ENCODE measurements at places on chromosomes 13 and 19. TPM values are rescaled to one million over a fixed set of nuclear protein-coding genes. Genes with fewer than 3 reads are reported as not detected.

- DNase-seq = peak; percentile 68
Measured at GRCh38 chr19:4911786-4912672, 2.7 kb downstream of the UHRF1 start.

DNA sequence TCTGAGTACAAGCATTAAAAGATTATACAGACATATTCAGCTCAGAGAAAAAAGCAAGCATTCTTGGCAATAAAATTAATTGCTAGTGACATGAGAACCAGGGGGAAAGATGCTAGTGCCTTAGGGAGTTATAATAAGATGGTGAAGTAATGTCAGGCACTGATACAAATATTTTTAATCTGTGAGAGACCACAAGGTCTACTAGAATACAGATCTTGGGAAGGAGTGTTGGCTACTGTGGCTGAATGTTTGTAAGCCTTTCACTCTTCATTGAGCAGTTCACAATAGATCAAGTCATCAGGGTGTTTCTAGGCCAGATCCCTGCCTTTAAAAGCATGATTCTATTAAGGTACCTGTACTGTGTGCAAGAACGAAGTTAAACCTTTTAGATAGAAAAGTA, 16.4 kb downstream of the FREM2 start:
- DNase-seq = no peak

- DNase-seq = no peak
Measured at GRCh38 chr13:111329641-111330040, 9.2 kb downstream of the TEX29 start.

- no peak for DNase-seq
Measured at GRCh38 chr13:77310161-77310560, 16.7 kb downstream of the MYCBP2 start.

GRCh38 chr13:97223711-97224541, 1.8 kb downstream of the MBNL2 start:
- DNase-seq = peak; percentile 89

DNA sequence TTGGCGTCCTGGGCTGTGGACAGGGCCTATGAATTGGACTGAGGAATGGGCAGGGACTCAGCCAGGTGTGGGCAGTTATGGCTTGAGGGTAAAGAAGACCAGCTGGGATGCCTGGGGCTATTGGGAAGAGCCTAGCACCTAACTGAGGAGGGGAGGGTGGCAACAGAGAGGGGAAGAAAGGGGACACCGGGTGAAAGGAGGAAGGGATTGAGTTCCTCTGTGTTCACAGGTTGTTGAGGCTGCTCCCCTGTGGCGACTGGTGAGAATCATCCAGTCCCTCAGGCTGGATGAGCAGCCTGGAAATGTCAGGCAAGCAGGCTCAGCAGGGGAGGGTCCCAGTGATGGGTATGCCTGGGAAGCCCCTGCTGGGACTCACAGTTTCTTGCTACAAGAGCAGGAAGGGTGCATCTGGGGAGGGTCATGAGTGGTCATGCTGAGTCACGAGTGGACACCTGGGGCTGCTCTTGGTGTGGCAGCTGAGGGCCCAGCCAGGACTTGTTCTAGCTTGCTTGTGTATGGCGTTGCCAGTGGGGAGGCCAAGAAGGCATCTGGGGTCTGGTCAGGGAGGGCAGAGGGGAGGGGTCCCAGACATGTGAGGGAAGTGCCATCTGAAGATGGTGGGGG, 1.4 kb downstream of the ZNF324 start:
- no peak for DNase-seq

DNA sequence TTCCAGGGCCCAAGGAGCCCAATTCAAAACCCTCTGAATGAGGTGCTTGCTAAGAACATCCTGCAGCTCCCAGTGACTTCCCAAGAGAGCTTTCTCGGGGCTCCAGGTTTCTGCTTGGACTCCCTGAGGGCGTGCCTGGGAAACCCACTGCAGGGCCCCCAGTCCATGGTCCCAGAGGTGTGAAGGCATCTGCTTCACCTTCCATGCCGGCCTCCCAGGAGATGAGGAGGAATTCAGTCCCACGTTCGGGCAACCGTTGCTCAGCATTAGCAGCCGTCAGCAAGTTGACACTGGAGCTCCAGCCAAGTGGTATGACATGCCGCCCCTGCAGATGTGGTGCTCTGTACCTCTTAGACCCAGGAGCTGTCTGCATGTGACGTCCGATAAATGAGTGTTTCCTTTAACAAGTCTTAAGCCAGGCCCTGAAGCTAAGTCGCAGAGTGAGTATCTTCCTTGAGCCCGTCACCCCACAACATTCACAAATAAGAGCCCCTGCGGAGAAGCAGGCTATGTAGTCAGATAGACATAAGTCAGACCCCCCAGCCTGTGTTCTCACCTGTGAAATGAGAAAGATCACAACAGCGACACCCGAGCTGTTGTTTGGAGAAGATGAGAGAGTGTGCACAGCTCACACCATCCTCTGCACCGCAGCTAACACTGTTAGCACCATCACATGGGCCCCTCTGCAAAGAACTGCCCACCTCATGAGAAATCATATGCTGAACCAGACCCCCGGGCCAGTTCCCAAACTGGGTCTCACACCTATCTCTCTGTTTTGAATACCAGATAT, 150.3 kb downstream of the KATNAL1 start:
- no peak for DNase-seq

DNA sequence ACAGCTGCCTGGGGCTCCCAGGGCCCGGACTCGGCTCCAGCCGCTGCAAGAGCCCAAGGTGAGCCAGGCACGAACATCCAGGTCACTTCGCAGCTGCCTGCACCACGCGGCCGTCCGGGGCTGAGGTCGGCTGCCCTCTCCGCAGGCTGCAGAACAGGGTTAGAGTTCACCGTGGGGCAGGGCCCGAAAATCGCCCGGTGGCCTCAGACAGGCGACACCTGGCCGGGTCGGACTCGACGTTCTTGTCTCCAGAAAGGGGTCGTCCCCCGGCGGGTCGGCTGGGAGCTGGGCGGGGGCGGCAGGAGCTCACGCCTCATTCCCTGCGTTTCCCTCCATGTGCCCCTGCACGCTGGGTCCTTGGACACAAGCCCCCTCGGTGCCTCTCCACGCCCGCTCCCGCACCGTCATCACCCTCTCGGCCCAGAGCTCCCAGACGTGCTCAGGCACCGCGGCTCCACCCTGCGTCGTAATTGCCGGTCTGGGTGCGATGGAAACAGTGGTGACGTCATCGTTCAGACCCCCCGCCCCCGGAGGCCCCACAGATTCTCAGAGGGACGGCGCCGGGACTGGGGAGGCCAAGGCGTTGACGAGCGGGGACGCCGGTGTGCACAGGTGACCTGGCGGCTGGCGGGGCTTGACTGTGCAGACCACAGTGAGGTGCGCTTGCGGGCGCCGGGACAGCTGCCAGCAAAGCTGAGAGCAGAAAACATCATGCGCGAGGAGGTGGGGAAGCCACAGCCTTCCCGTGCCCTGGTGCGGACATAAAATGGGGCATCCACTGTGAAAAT, 4.0 kb upstream of the GRIN3B start:
- DNase-seq = no peak

DNA sequence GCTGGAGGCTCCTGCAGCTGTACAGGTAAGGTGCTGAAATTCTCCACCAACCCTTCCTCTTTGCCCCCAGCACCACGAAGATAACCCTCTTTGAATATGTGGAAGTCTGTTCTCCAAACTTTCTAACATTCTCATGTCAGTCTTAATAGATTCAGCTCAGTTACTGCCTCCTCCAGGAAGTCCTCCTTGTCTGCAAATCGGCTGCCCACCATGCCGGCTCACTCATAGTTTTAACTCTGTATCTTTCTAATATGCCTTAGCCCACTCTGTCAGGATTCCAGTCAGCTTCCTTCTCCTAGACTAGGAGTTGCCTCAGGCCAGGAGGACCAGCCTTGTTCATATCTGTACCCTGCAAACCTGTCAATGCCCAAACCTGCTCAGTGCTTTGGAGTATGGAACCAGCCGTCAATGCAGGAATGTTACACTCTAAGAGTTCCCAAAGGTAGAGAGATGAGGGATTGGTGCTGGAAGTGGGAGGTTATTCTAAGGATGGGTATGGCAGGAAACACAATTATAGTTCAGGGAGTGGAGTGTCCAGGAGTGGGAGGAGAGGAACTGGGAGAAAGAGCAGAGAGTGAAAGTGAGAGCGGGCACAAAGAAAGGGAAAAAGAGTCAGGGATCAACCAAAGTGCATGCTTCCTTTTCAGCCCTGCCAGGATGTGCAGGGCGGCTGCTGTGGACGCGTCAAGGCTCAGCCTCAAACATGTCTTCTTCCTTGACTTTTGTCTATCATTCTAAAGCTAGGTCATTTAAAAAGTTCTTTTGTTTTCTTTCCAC, 38.0 kb upstream of the ALOX5AP start:
- DNase-seq = no peak

DNA sequence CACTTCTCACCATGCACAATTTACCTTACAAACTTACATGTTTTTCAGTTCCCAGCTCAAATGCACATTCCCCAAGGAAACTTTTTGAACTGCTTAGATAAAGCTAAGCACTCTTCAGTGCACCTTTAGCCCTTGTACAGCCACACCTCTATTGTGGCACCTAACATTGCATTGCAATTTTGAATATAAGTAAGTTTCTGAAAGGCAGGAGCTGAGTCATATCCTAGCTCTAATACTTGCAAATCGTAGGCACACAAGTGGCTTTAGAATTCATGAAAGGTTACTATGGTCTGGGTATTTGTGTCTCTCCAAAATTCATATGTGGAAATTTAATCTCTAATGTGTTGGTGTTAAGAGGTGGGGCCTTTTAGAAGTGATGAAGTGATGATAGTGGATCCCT, 4.9 kb upstream of the ESD start:
- no peak for DNase-seq

DNA sequence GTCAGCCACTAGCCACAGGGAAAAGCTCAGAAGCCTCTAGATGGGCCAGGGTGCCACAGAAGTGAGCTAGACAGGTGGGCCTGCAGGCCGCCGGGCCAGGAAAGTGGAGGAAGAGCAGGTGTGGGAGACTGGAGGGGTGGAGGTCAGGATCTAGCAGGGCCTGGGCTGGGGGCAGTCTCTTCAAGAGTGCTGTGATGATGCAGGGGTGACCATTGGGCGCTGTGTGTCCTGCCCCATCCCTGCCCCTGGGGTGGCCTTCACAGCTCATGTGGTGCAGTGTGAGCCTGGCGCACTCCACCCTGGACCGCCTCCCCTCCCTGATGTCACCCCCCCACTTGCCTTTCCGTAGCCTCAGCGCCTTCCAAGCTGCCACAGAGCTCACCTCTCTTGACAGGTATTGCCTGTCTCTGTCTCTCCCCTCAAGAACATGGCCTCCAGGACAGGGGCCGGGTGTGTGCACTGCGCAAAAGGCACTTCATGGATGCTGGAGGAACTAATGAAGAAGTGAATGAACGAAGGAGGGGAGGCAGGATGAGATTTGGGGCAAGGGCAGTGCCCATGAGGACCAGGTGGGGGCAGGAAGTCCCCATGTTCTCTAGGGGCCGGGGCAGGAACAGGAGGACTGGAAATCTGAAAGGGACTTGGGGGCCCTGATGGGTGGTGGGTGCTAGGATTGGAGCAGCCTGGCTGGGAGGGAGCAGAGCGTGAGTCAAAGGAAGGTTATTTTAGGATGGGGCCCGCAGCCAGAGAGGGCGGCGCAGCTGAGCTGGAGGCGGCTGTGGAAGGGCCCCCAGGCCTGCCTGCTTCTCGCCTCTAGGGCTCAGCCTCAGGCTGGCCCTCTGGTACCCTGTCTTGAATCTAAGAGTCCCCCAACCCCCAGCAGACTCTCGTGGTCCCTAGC, 6.6 kb downstream of the SSBP4 start:
- peak; percentile 72 for DNase-seq

- DNase-seq = no peak
Measured at GRCh38 chr19:34316741-34317301, 48.2 kb upstream of the GPI start.

DNA sequence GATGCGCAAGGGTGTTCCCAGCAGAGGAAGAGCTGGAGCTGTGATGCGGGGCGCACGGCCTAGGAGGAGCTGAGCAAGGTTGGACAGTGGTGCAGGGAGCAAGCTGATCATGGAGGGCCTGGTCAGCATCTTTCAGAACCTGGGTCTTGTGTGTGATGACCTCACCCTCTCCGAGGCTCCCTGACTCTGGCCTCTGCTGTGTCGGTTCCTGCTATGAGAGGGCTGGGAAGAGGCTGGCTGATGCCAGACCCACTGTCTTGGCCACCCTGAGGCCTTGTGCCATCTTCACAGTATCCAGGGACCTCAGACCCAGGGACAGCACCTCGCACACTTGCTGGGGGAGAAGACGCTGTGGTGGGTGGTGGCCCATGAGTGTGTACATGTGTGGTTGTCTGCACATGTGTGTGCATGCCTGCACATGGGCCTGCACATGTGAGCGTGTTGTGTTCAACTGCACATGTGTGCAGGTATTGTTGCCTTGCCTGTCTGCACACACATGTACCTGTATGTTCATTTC, 16.5 kb upstream of the C13orf46 start:
- DNase-seq = no peak

- no peak for DNase-seq
Measured at GRCh38 chr13:35789335-35790165, 313.1 kb upstream of the MAB21L1 start.

The CYP4F8 gene
- polyA plus RNA-seq = not detected

The TSHZ3 gene
- polyA plus RNA-seq = 17.6 TPM

The PROZ gene
- polyA plus RNA-seq = 0.17 TPM

The CYP2B6 gene
- not detected for polyA plus RNA-seq

The CLIP3 gene
- 19.3 TPM for polyA plus RNA-seq

The CEACAM20 gene
- polyA plus RNA-seq = not detected

Data from hindlimb muscle (tissue), 1 donor.